ENCODE measurements at places on chromosomes 5 and 9.

DNA sequence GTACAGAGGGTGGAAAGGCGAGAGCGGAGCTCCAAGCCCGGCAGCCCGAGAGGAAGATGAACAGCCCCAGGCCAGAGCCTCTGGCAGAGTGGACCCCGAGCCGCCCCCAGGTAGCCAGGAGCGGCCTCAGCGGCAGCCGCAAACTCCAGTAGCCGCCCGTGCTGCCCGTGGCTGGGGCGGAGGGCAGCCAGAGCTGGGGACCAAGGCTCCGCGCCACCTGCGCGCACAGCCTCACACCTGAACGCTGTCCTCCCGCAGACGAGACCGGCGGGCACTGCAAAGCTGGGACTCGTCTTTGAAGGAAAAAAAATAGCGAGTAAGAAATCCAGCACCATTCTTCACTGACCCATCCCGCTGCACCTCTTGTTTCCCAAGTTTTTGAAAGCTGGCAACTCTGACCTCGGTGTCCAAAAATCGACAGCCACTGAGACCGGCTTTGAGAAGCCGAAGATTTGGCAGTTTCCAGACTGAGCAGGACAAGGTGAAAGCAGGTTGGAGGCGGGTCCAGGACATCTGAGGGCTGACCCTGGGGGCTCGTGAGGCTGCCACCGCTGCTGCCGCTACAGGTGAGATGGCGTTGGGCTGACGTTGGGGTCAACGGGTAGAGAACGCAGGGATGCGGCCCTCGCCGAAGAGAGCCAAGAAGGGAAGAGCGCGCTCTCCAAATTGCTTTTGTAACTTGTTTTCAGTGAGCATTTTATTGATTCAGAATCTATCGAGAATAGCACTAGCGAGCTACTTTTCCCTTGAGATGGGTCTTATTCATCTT lies at the start of gene PTGER4:
Gene PTGER4, plus strand, starts transcription at position 3 of the 769 bp plus-strand sequence. CDS start 1,079 bp downstream, outside the sequence.
- DNase-seq, result no peak

DNA sequence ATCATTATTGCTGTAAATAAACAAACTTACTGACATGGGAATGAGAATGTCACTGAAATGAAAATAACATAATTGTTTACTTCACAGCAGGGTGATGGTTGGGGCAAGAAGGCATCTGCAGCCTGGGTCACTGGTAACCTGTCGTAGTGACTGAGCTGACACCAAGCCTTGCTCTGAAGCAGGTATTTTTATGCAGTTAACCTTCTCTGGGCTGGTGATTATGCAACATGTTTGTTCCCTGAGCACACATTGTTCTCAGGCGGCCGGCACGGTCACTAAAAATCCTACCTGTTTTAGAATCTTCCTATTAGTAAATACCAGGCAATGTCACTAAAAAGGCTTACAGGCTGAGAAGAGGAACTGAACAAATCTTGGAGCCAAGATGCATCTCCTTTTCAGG lies 157.7 kb upstream of the NR3C1 start:
- DNase-seq, result no peak

DNA sequence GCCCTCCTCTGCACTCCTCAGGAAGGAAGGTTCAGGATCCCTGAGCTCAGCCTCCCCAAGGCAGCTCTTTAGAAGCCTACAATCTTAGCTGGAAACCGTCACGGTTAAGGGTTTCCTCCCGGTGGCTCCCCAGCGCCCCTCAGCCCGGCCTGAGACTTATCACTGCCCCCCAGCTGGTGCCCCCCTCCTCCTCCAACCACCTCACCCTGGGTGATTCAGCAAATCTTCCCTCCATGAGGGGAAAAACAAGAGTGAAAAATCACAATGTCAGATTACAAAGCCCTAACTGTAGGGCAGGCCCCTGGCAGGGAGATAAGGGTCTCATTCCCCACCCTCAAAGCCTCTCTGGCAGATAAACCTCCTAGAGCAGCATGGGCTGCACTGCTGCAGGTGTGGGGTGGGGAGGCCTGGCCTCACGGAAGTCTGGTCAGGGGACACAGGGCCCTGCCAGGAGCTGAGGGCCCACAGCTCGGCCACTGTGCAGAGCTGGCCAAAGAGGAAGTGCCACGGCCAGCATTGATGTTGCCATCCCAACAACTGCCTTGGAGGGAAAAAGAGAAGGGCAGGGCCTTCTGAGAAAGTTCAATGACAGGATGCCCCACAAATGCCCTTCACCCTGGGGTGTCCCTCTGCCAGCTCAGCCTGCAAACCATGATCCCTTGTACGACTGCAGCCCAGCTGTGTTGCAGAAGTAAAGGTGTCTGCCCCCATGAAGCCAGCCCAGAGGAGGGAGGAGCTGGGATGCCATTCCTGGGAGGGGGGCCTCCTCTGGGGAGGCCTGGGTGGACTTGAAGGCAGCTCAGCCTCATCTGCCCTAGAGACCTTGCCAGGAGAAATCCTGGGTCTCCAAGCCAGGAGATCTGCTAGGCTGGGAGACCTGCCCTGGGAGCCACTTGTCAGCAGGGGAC lies 25.9 kb downstream of the GFI1B start:
- DNase-seq, result no peak

GRCh38 chr5:2136728-2137333 lies 254.1 kb upstream of the IRX4 start:
- no peak for DNase-seq

Measured in renal cortex interstitium (tissue), 15 donors.